ENCODE measurements at places on chromosomes 12 and 14.

- DNase-seq = no peak
Measured at GRCh38 chr12:90621927-90622326, 333.0 kb downstream of the CCER1 start.

DNA sequence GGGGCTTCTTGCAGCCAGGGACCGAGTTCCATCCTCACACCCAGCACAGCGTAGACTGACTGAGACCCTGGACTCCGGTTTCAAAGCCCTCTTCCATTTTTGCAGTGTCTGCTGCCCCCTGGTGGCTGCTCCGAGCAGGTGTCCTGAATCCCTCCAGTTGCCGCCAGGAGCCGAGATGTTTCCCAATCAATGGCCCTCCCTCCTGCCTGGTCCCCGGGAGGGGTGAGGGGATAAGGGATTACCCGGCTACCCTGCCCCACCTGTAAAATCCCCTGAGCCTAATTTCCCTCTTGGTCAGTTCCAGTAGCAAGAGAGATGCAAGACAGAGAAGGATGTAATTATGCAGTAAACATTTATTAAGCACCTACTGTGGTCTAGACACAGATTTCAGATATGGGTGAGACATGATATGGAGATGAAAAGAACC lies 55.0 kb downstream of the PHETA1 start:
- DNase-seq = peak; percentile 62

- no peak for DNase-seq
Measured at GRCh38 chr12:68180792-68181744, 21.5 kb upstream of the IFNG start.

- peak; percentile 68 for DNase-seq
Measured at GRCh38 chr12:69583203-69583602, 2.1 kb upstream of the CCT2 start.

- DNase-seq = no peak
Measured at GRCh38 chr14:98900798-98901197, 371.2 kb downstream of the BCL11B start.

Data from hematopoietic multipotent progenitor cell treated with erythropoietin and hydrocortisone succinate and interleukin-3 and kit ligand, for 8 days (in vitro differentiated cells).